ENCODE measurements at places on chromosomes 5 and 9. TPM values are rescaled to one million over a fixed set of nuclear protein-coding genes. Genes with fewer than 3 reads are reported as not detected.

- H3K27ac ChIP-seq, result no peak overlapping the region
Observed at GRCh38 chr5:178072749-178073148, 40.6 kb upstream of the N4BP3 start.

- H3K27me3 ChIP-seq, result peaks cover 3% of the 10 kb centered on the region
- H3K4me1 ChIP-seq, result peaks cover 20% of the 10 kb centered on the region
- H3K27ac ChIP-seq, result peak within 1 kb of the TSS; percentile 90
- H3K4me3 ChIP-seq, result peak within 1 kb of the TSS; percentile 99
- 0 out of 2 replicates have a peak, but pooled peaks cover 6% of the 10 kb centered on the region for H3K36me3 ChIP-seq
Observed at GRCh38 chr5:141636413-141637122, at the start of the genes HDAC3 and RELL2. Gene HDAC3, minus strand, starts transcription at chr5:141636849. Its CDS starts 59 bp downstream, at chr5:141636790. Gene RELL2, plus strand, starts transcription at chr5:141636997. Its CDS starts 1,229 bp downstream, at chr5:141638226.

DNA sequence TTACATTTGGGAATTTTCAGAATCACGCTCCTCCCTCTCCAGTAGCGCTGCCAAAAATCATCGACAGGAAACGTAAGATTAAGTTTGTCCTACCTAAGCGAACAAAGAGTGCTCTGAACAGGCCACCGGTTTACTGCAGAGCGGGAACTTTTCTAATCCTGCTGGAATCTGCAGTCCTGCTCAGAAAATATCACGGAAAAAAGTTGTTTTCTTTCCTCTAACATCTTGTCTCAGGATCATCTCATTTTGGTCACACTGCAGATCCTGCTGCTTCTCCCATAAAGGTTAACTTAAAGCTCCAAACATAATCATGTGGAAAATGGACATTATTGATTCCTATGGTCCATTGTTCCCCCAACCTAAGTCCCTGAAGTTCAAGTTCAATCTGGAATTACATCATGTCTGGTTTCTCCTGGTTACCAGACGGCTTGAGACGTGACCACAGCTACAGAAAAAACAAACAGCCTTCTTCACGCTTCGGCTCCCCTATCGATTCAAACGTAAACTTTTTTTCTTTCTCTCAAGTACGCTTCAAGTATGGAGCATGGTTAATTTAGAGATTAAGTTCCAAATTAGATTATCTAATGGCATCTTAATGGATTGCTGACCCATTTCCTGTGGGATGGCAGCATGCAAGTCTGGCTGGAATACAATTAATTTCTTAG is 217.6 kb downstream of the NFIB start:
- no peaks in the 10 kb centered on the region for H3K36me3 ChIP-seq
- peak; percentile 53 for DNase-seq
- peak overlapping the region; percentile 17 for H3K27ac ChIP-seq
- H3K27me3 ChIP-seq, result no peaks in the 10 kb centered on the region
- peaks cover 32% of the 10 kb centered on the region for H3K4me1 ChIP-seq

OGN gene
- 2.2 TPM for polyA plus RNA-seq
